ENCODE measurements at places on chromosomes 3 and 15.
A peak's percentile ranks its signal among the peaks of the same experiment; 100 is the strongest.

GRCh38 chr15:97991972-97992541, 31.6 kb downstream of the ARRDC4 start:
- DNase-seq: no peak

DNA sequence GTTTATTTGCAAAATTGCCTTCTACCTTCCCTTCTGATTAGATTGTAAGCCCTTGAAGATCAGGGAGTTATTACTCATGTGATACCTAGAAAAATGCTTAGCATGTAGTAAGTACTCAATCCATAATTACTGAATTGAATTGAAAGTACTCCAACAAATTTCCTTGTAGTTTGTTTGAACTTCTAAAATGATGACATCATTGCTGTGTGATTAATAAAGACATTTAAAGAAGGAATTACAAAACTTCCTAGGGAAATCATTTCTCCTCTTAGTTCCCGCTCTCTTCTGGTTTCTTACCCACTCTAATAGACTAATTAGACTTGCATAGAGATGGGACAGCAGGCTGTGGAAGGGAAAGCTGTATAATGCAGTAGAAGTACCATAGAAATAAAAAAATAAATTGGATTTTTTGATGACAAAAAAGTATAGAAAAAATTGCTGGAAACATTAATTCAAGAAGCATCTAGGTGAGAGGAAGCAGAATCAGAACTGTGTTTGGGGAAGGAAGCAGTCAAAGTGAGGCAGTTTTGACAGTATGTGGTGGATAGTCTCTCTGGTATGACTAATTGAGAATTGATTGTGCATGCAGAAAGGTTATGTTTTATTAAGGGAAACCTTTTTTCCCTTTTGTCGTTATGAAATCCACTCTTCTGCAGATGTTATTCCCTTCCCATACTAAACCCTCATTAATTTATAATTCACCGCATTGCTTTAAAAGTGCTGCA, 93.0 kb downstream of the ALCAM start:
- no peak for DNase-seq

DNA sequence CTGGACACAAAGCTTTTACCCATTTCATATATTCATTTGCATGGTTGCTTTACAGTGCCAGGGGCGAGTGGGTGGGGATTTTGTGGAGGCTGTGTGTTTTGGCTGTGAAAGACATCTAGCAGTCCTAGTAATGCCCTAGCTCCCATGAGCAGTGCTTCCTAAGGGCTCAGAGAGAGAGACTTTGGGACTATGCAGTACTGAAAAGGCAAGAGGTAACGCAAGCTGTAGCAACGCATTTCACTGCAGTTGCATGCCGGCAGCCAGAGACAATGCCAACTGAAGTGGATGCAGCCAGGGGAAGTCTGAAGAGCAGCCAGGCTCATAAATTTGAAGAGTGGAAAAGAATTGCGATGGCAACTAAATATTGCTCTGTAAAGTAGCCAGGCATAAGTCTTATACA, 27.4 kb upstream of the ATP10A start:
- DNase-seq: no peak

- DNase-seq: no peak
These were observed 636 bp upstream of the EIF1B start for GRCh38 chr3:40308725-40309417.

GRCh38 chr3:191425322-191425734, 35.6 kb upstream of the PYDC2 start:
- DNase-seq: no peak

- DNase-seq: peak; percentile 56
These were observed 15.1 kb downstream of the LINGO1 start for GRCh38 chr15:77617476-77618230.

DNA sequence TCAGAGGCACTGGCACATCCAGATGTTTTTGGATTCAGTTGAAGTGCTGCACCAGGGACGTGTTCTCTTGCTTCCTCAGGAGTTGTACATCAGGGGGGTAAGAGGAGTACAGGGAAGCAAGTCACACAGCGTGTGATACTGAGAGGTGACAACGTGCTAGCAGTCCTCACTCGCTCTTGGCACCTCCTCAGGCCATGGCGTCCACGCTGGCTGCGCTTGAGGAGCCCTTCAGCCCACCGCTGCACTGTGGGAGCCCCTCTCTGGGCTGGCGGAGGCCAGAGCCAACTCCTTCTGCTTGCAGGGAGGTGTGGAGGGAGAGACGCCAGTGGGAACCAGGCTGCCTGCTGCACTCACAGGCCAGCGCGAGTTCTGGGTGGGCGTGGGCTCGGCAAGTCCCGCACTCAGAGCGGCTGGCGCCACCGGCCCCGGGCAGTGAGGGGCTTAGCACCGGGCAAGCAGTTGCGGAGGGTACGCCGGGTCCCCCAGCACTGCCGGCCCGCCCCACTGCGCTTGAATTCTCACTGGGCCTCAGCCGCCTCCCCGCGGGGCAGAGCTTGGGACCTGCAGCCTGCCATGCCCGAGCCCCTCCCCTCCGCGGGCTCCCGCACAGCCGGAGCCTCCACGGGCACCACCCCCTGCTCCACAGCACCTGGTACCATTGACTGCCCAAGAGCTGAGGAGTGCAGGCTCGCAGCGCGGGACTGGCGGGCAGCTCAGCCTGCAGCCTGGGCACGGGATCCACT, 64.5 kb downstream of the PLD1 start:
- DNase-seq: no peak

GRCh38 chr3:196621611-196622010, 17.9 kb upstream of the NRROS start:
- DNase-seq: no peak

DNA sequence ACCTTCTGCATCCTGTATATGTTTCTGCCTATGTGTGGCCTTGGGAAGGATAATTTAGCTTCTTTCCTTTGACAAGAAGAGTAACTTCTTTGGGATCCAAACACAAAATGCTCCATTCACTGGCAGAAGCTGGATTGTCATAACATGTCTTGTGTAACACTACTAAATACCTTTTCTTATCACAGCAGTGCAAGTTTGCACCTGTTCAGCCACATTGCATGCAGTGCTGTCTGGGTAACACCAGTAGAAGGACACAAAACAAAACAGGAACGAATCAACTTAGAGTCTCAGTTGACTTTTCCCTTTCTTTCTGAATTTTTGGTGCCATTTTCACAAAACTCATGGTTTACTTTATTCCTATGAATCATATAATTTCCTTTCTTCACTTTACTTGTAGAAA, 43.6 kb upstream of the TNIK start:
- no peak for DNase-seq

Data from T47D (cell line).